ENCODE measurements at places on chromosomes 12 and 14.

DNA sequence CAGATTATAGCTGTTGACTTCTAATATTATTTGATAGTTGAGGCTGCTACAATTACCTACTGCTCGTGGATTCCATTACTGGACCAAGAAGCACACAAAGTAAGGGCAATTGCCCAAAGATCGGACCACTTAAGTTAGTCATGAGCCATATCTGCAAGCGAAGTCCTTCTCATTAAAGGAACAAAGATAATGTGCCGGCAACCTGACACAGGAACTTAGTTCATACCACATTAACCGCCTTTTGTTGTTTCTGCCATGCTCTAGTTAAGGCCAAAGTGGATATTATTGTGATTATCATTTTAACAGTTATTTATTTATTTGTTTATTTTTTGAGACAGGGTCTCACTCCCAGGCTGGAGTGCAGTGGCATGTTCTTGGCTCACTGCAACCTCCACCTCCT, 38.1 kb upstream of the TMED10 start:
- no peak for DNase-seq

DNA sequence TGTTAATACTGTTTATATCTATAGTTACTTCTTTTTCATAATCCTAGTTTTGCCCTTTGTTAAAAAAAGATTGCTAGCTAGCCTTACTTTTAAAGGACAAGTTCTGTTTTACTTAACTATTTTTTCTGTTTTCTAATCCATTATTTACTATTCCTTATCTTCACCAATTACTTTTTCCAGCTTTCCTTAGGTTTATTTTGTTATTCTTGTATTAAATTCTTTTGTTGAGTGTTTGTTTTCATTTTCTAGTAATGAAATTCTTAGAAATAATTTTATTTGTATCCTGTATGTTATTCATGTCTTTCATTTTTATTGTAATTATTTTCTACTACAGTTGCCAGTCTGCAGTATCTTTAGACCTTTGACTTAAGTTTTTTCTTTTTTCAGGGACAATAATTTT, 45.7 kb upstream of the GXYLT1 start:
- DNase-seq, result no peak

- DNase-seq, result no peak
These were observed 145.1 kb upstream of the C14orf180 start for GRCh38 chr14:104434214-104435076.

GRCh38 chr14:74346341-74346740, 1.9 kb upstream of the VRTN start:
- DNase-seq, result no peak

DNA sequence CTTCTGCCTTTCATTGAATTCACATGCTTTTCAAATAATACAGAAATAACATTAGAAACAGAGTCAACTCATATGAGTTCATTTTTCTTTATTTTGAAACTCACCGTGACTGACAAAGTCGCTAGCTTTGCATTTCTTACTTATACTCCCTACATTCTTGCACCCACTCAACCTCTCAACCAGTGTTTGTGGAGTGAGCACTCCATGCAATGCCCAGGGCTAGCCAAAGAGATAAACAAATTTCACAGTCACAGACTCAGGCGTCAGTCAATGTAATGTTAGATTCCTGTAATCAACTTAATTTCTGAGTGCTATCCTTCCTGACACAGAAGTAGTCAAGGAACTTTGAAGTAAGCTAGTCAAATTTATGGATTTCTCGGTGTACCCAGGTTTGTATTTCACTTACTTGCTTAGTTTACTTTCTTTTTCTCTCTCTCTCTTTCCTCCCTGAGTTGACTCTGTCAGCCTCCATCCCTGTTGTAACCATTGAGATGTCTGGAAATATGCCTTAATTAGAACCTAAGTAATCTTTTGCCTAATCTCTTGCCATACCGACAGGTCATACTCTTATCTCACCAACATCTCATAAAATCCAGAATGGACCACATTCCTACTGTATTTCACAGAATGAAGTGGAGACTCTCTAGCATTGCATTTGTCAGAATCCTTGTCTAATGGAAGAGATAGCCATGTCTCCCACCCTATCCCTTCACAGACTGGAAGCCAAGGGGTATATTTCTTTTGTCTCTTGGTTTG, 413.0 kb downstream of the AEBP2 start:
- DNase-seq, result no peak

GRCh38 chr12:45381351-45381750, 165.5 kb downstream of the ANO6 start:
- DNase-seq, result no peak

GRCh38 chr14:103348154-103348553, 14.1 kb downstream of the EIF5 start:
- no peak for DNase-seq

- DNase-seq, result no peak
These were observed 61.0 kb downstream of the FOXN4 start for GRCh38 chr12:109247831-109248654.

- no peak for DNase-seq
These were observed 125.6 kb downstream of the RGS6 start for GRCh38 chr14:72057701-72058285.

- DNase-seq, result no peak
These were observed 9.9 kb downstream of the CCDC175 start for GRCh38 chr14:59566725-59567124.

DNA sequence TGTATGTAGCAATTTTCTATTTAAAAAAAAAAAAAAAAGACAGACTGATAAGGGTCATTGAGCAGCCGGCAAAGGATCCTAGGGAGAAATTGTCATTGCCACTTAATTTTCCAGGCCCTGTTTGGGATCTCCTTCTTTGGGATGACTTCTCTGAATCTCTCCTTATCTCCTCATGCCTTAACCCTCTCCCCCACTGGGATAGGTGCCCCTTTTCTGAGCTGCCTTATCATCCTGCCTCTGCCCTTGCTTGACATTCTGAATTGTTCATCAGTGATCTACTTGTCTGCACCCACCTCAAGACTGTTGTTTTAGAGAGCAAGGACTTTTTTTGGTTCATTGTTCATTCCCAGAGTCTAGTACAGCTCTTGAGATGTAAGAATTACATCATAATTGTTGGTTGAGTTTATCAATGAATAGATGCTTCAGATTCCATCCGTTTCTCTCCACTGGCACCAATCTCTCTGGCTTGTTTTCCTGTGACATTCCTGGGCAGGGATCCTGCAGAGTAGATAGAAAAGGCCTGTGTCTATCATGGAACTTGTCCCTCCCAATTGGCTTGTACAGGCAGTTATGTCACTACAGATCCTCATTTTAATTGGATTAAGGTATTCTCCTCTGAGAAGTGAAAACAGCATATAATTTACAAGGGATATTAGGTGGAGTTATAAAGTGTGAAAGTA, 42.6 kb downstream of the SOCS2 start:
- DNase-seq, result no peak

DNA sequence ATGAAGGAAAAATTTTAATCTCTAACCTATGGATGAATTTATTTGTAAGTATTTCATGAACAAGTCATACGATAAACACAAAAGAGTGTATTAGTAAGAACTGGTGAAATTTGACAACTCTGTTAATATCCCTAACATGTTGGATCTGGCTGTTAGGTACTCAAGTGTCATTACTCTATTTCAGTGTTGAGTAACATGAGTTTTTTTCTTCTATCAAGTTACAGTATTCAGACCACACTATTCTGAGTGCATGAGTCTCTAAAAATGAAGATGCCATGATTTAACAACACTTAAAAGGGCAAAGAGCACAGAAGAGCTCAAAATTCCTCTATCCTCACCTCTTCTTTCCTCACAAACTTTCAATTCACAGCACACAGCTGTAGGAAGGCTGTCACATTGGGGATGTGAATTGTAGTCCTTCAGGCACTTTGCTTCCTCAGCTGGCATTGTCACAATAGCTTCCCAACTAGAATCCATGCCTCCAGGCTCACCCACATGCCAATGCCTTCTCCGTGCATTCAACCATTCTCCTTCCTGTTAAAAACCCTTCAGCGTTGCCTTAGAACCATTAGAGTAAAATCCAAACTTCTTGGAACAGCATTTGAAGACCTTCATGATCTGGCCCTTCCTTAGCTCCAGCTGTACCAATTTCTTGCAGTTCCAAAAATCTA, 73.7 kb upstream of the DBX2 start:
- DNase-seq, result no peak

- no peak for DNase-seq
These were observed 66.0 kb downstream of the RIMBP2 start for GRCh38 chr12:130650131-130650530.

DNA sequence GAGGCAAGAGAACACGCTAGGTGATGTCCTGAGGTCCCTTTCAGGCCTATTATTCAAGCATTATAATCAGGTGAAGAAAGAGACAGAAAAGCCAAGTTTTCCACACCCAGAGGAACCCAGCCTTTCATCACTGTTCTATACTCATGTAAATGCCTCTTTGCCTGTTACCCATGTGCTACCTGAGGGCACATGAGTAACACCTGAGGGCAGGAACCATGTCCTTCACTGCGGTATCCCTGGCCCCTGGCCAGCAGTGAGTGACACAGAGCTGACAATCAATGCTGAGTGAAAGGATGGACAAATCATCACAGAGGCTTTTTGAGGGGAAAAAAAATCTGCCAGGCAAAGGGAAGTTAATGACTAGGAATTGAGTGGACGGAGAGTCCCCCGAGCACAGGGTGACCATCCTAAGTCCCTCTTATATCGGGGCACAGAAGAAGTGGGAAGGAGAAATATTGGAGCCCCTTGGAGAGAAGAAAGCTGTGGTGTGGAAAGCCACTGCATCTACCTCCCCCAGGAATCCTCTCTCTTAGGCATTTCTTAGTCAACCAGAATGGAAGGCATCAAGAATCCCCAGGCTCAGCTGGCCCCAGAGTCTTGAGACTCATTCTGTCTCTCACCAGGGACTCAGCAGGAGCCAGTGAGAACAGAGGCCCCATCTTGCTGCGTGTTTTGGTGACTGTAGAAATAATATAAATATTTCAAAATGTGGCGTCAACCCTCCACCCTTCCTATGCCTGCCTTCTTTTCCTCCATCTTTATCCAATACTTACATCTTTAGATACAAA, 212.9 kb downstream of the DPF3 start:
- DNase-seq, result no peak

DNA sequence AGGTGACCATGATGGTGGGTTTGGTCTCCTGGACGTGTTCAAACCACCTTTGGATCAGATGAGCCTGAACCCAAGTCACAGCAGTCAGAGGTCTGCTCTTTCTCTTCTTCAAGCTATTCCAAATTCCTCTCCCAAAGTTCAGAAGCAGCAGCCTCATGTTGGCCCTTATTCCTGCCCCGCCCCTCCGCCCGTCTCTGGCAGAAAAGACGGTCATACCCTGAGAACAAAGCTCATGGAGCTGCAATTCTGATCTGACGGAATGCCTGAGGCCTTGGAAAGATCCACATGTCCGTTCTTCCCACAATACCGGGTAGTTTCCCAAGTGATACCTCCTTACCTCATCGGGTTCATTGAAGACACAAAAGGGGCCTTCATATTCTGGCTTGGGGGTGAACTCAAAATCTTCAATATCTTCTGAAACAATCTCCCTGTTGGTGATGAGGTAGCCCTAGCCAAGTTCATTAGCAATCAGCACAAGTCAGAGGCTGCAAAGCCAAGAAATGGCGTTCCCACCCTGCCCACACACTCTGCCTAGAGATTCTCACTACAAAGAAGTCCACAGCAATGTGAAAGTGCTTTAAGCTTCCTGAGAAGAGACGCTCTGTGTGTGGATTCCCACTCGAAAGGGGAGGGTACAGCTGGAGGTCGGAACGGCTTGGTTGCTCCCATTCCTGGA, 11.2 kb downstream of the POLE start:
- no peak for DNase-seq

DNA sequence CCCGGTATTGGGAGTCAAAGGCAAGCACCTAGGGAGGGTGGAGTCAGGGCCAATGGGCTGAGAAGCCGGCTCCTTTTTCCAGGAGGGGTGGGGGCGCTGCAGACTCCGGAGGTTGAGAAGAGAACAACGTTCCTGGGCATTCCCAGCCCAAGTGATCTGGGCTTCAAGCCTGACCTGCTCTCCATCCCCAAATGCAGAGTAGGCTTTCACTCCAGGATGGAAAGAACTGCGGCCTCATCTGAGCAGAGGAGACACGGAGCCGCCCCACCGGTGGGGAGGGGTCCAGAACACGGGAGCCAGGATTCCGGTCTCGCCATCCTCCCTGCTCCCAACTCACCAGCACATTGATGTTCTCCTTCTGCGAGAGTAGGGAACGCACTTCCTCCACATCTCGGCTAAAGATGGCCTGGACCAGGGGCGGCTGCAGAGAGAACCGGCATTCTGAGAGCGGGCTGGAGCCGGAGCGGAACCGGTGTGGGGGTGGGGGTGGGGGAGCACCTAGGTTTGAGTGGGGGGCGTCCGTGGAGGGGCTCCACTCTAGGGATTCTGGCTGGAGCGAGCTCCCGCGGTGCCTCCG, 605 bp downstream of the ANKRD52 start:
- peak; percentile 52 for DNase-seq

DNA sequence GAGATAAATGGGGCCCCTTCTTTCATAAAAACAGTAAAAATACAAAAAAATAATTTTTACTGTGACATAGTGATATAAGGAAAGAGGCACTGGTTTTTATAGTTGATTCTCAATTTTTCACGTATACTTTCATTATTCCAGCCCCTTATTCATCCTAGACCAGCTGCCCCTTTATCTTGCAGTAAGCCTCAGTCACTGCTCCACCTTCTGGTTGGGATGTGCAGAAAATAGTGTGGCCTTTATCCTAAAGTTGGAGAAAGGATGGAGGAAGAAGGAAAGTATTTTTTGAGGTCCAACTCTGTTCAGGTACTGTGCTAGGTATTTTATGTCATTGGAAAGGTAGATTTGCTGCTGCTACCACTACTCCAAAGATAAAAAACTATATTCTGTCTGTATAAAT, 172.7 kb downstream of the ANO6 start:
- peak; percentile 11 for DNase-seq

- DNase-seq, result no peak
These were observed 14.4 kb downstream of the PAPLN start for GRCh38 chr14:73251516-73252215.

GRCh38 chr14:66375046-66375964, 110.9 kb upstream of the CCDC196 start:
- DNase-seq, result no peak

DNA sequence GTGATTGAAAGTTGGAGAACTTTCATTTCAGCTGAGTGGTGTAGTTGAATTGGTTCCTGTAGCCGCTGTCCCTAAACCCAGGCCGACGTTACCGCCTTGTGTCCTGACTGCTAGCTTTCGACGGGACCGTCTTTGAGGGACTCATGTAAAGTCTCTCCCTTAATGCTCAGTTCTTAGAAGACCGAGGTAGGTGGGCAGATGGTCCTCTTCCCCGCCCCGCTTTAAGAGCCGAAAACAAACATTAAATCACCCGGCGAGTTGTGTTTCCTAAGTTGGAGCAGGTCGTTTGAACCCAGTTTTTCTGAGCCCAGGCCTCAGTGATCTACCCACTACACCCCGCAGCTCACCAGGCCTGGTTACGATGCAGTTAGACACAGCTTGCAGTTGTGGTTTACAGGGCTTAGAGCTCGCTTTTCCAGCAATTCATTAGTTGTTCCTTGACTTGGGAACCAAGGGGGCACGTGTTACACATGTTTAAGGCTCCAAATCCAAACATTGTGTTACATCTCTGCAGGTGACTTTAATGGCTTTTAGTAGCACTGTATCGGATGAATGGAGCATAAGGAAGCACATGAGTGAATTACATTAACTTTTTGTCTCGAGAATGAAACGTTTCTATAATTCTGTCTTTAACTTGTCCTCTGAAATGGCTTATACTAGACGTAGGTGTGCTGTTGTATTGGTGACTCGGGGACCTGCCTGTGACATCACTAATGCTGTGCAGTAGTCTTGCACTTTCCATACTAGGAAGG, 790 bp downstream of the NEDD1 start:
- peak; percentile 21 for DNase-seq

- no peak for DNase-seq
These were observed 89.4 kb upstream of the ZFP36L1 start for GRCh38 chr14:68882235-68882634.

All from head of caudate nucleus (tissue), 42 donors.